ENCODE measurements at places on chromosomes 16 and 17.

DNA sequence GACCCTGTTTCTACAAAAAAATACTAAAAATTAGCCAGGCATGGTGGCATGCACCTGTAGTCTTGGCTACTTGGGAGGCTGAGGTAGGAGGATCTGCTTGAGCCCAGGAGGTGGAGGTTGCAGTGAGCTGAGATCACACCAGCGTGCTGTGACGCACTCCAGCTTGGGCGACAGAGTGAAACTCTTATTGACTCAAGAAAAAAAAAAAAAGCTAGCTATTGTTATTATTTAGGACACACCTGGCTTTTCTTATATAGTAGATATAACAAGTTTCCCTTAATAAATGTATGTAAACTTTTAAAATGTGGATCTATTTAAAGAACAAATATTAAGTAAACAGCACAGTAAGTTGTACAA lies 1.8 kb downstream of the RABEP2 start:
- no peak for DNase-seq

GRCh38 chr17:70629902-70630301 lies 460.6 kb downstream of the KCNJ2 start:
- no peak for DNase-seq

DNA sequence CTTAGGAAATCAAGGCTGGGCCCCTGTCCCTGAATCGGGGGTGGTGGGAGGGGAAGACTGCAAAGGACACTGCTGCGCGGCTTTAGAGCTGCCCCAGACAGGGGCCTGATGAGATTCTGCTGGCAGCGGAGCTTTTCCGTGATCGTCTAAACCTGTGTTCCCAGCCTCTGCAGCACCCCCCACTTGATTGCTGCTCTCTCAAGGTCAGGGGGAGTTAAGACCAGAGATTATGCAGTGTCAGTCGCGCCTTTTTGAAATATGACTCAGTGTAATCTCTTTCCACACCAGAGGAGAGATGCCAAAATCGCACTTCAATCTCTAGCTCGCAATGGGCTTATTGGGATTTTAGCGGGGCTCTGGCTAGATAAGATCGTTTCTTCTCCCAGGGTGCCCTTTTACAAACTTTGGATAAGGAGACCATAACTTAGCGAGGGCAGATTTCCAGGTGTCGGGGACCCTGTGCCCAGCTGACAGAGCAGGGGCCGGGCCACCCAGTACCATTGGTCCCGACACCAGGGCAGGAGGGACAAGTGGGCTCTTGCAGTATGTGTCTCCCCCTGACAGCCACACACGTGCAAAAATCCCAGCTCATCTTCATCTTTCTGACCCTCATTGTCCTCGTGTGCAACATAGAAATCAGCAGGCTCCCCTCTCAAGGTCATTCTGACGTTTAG lies 87.0 kb downstream of the IRX3 start:
- DNase-seq: no peak

GRCh38 chr16:65476448-65476955 lies 354.6 kb upstream of the CDH11 start:
- no peak for DNase-seq
